ENCODE measurements at places on chromosomes 16 and 17. TPM values are rescaled to one million over a fixed set of nuclear protein-coding genes. Genes with fewer than 3 reads are reported as not detected.

Gene RHBDL1
- total RNA-seq, result 2.9 TPM

Gene CD300H
- not detected for total RNA-seq

Gene C16orf92
- not detected for total RNA-seq

Gene SLC4A1
- not detected for total RNA-seq

Gene ITGA2B
- total RNA-seq, result 5.9 TPM

Gene PABPN1L
- total RNA-seq, result not detected

Gene NPIPA3
- total RNA-seq, result not detected

Gene GDPD3
- total RNA-seq, result 5.8 TPM

Gene TMEM186
- total RNA-seq, result 11.4 TPM

Gene NEUROD2
- total RNA-seq, result not detected

Gene LPO
- total RNA-seq, result 0.54 TPM

Gene CCL4L2
- not detected for total RNA-seq

Gene SLC38A8
- total RNA-seq, result 0.79 TPM
